ENCODE measurements at places on chromosomes 2 and 18.

- peak; percentile 4 for DNase-seq
Measured at GRCh38 chr2:146624430-146625160, 1220.2 kb upstream of the ACVR2A start.

DNA sequence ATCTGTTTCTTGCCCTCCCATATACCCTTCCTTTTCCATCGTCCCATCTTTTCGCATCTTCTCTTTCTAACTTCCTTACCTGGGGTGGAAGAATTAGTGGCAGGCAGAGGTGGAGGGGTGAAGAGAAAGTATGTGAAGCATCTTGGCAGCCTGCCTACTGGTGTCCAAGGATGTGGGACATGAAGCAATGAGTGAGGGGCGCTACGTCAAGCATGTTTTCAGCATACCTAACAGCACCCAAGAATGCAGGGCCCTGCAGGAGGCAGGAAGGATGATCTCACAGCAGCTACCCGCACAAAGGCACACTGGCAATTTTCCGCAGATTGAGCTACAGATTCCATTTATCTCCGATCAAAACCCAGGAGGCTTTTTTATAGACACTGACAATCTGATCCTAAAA is 42.2 kb downstream of the METTL4 start:
- DNase-seq: peak; percentile 71

GRCh38 chr2:39120521-39120770 is 405 bp downstream of the SOS1 start:
- DNase-seq: no peak

- DNase-seq: peak; percentile 75
Measured at GRCh38 chr2:55550368-55551102, 31.0 kb downstream of the CFAP36 start.

DNA sequence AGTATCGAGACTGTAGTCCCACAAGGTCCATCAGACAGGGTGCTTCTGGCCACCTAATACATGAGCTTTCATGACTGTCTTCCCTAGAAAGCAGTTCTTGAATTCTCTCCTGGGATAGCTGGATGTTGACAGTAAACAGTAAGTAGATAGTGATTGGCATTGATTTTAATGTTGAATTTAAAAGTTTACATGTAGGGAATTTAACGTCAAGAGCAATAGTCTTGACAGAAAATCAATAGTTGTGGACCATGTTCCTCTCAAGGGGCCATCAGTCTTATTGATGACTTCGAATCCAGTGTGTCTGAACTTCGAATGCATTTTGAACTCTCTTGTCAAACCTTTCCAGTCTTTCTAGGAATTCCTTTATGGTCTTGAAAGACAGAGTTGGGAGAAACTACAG is 63.9 kb downstream of the ITGB1BP1 start:
- DNase-seq: no peak

DNA sequence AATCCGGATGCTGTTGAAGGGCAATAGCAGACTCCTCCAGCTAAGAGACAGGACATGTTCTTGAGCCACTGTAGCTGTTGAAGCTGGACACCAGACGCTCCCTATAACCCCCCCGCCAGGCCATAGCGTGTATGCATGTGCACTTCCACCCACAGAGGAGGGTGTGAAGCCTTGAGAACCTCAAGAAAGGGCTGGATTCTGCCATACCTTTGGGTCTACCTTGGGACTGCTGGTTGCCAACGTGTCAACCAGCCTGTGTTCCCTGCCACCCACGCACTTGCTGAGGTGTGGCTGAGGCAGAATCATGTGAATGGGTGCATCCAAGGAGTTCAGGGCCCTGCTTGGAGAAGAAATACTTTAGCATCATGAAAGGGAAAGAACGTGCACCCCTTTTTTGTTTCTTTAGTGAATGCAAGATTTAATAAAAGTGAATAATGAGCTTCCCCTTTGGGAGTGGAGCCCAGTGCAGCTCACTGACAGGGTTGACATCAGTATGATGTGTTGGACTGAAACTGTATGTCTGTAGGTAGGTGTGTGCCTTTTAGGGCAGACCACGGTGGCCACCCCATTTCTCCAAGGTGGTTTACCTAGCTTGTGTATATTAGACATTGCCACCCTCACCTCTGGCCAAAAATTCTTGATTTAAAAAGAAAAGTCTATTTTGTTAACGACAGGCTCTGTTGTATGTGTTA is 198.3 kb downstream of the MGAT5 start:
- DNase-seq: no peak

DNA sequence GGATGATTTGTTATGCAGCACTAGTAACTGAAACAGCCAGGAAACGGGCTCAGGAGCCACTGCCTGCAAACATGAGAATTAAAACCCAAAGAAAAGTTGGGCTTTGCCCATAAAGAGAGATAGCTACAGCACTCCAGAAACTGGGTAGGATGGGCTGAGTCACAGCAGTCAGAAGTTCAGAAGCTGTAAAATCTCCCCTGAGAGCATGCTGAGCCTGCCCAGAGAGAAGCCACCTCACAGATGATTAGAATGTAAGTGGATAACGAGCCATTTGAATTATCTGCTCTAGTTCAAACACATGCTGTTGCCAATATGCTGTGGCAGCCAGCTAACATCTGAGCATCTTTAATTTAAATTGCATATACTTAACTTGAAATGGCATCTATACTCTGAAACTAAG is 388.1 kb upstream of the ACVR2A start:
- peak; percentile 2 for DNase-seq
